Hepatic stellate cell (primary cell): ENCODE measurements at places on chromosomes 12 and 14.

GRCh38 chr12:9796346-9796745, 30.9 kb upstream of the KLRF1 start:
- no peak for DNase-seq

DNA sequence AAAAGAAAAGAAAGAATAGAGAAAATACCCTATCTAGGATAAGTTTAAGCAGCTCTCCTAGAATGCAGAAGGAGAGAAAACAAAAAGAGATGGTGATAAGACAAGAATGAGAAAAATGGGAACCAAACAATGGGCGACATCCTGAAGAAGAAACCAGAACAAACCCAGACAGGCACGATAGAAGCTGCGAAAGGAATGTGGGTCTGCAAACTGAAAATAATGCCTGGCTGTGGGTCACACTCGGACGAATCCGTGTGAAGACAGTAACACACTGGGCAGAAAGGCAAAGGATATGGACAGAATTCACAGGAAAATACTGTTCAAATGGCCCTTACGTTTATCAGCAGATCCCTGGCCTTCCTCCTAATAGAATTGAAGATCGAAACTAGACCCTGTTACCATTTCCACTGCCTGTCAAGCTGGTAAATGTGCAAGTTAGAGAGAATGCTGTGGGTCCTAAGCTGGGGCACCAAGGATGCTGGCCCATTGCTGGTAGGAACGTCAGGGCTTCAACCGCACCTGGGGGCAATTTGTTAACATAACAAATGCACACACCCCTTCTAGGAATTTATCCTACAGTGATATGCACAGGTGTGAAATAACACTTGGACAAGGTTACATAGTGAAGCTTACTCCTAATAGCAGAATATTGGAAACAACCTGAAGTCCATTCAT, 117.5 kb upstream of the RFLNA start:
- DNase-seq: no peak

DNA sequence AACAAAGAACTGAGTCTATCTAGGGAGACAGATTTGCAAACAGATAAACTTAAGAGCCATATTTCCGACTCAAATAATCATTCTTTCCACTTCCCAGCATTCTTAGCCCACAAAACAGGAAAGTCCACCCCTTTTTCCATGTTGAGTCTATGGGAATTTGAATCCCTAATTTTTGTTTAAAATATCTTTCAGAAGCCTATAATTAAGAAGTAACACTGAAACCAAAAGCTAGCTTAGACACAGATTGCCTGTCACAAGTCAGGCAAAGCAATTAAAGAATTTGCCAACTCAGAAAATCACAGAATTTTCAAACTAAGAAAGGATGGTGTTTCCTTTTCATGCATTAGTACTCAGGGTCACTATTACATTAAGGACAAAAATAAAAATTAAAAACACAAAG, 17.0 kb downstream of the ATP2B1 start:
- DNase-seq: no peak

GRCh38 chr12:98696036-98696646, 51.1 kb downstream of the APAF1 start:
- DNase-seq: no peak

- DNase-seq: no peak
Observed at GRCh38 chr12:124165695-124166094, 129.2 kb upstream of the RFLNA start.

DNA sequence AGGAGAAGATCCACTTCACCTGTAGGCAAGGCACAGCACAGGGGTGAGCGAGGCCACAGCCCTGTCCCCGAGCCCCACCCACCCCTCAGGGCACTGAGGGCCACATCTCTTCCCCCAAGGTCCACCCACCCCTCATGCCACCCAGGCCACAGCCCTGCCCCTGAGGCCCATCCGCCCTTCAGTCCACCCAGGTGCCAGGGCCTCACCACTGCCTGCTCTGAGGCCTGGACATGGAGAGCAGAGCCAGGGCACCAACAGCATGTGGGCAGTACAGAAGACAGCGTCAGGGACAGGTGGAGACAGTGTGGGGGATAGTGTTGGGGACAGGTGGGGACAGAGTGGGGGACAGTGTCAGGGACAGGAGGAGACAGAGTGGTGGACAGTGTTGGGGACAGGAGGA, 138.3 kb downstream of the TMEM121 start:
- no peak for DNase-seq

DNA sequence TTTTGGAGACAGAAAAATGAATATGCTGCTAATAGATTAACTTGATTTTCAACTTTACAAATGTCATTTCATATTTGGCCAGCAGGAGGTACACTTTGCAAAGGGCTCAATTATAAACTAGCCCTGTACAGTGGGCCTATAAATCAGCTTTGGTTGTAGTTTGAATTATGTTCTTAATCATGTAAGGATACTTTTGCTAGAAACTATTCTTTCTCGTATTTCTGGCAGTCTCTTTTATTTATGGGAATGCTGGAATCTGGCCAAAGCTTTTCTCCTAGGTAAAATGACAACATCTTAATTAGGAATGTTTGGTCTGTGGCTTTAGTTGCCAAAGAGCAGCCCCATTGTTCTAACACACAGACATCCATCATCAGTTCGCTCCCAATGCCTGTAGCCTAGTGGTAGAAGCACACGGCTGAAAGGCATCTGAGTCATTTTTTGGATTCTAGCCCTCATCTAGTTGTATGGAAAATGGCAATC, 1322.3 kb upstream of the SEL1L start:
- DNase-seq: no peak

GRCh38 chr14:69841656-69842055, 37.6 kb upstream of the SMOC1 start:
- no peak for DNase-seq
